ENCODE measurements at places on chromosomes 11 and 22.

- DNase-seq = no peak
These were observed 7.3 kb upstream of the FAR1 start for GRCh38 chr11:13661074-13661623.

DNA sequence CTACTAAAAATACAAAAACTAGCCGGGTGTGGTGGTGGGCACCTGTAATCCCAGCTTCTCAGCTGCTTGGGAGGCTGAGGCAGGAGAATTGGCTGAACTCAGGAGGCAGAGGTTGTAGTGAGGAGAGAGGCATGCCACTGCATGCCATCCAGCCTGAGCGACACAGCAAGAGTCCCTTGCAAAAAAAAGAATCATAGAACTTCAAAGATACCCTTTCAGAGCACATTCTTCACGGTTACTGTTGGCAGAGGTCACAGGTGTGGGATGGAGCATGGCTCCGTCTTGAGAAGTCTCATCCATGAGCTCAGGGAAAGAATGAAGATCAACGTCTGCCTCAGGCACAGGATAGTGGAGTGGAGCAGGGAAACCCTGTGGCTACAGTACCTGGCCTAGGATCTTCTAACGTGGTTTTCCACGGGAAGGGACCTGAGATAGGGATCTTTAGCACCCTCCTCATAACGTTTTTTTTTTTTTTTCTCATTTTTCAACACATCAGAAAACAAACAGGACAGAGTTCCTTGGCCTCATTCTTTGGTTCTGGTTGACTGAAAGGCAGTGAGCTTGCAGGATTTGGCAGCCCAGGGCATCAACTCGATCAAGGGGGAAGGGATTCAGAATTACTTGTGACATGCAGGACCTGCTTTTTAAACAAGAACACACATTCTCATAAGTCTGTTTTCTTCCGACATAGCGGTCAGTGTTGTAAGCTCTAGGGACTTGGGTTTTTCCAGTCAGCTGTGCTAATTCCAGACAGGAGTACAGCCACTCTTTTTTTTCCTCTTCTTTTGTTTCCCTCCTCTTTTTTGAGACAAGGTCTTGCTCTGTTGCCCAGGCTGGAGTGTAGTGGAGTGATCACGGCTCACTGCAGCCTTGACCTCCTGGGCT, 22.8 kb downstream of the F2 start:
- DNase-seq = no peak

- no peak for DNase-seq
These were observed 10.9 kb upstream of the ADA2 start for GRCh38 chr22:17229991-17230630.

GRCh38 chr11:79616392-79616851, 175.6 kb upstream of the TENM4 start:
- DNase-seq = no peak

- DNase-seq = no peak
These were observed 37.2 kb upstream of the TH start for GRCh38 chr11:2208691-2209369.

DNA sequence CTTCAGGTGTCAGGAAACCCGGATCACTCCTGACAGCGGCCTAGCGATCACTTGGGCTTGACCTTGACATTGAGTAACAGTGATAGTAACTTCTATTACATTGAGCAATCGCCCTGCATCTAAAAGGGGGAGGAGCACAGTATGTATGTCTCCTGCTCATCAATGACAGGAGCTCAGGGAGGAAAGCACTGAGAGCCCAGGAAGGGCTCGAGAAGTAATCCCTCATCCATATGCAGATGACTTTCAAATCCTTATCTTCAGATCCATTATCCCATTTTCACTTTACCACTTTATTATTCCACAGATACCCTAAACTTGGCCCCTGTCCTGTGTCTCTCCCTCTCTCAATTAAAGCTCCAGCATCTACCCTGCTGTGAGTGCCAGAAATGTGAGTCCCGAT, 47.8 kb downstream of the ABTB2 start:
- DNase-seq = no peak
